Vagina (tissue), 2 donors: ENCODE measurements at places on chromosomes 3 and 15.

DNA sequence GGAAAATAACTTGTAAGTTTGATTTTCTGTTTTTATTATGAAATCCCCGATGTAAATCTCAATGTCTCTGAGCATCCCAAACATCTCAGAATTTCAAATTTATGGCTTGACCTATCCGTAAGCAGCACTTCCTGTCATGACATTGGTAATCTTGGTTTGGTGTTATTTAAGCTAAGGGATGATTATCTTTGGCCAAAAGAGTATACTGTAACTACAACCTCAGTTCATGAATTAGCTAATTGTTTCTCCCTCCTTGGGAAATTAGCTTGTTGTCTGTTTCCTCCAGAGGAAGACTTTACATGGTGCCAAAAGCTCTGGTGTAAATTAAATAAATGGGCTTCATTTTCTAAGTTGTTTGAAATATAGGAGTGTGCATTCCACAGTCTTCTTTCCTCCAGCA is 28.1 kb upstream of the SPRED1 start:
- DNase-seq: no peak

DNA sequence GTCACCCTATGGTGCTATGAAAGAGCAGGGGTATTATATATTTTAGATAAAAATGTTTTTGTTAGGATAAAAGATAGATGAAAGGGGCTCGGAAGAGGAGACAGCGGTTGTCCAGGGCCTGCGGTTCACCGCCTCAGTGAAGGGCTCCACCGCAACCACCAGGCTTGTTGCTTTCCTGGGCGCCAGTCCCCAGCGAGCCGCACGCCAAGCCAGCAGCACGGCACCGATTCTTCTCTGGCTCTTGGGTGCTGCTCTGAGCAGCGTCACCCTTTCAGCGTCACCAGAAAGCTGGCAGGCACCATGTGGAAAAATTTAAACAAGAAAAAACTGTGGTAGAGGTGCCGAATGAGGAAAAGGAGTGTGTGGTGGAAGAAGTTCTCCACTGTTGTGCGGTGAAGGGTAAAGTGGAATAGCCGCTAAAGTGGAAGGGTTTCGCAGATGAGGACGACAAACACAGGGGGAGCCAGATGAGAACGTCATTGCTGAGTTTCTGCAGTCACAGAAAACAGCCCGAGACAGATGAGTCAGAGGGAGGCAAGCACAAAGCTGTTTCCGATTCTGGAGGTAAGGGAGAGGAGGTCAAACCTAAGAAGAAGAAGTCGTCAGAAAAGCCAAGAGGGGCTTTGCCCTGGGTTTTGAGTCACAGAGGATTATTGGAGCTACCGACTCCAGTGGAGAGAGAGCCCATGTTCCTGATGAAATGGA is 569.2 kb downstream of the ZBBX start:
- no peak for DNase-seq

- DNase-seq: no peak
These were observed 272.9 kb upstream of the KCNMB2 start for GRCh38 chr3:178263236-178263916.

- DNase-seq: no peak
These were observed 51.3 kb upstream of the OSBPL11 start for GRCh38 chr3:125646581-125646980.

GRCh38 chr15:89329329-89330084 is 5.1 kb downstream of the POLG start:
- DNase-seq: no peak

DNA sequence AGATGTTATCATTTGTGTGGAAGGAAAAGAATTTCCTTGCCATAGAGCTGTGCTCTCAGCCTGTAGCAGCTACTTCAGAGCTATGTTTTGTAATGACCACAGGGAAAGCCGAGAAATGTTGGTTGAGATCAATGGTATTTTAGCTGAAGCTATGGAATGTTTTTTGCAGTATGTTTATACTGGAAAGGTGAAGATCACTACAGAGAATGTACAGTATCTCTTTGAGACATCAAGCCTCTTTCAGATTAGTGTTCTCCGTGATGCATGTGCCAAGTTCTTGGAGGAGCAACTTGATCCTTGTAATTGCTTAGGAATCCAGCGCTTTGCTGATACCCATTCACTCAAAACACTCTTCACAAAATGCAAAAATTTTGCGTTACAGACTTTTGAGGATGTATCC is 15.1 kb downstream of the KLHL24 start:
- DNase-seq: no peak

DNA sequence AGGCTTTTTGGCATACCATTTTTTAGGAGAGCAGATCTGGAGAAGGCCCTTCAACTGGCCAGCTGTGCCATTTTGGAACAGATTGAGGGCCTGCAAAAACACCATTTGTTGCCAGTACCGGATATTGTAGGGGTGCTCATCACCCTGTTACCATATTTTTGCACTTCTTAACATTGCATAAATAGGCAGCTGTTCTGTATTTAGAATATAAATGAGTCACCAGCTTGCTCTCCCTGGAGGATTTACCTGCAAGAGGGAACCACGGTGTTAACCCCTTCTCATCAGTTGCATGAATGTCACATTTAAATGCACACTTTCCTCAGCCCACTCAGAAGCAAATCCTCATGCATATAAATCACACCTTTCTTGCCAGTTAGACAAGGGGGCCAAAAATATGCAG is 435.6 kb downstream of the ROBO2 start:
- DNase-seq: no peak

GRCh38 chr3:11134794-11135193 is 19.5 kb upstream of the HRH1 start:
- DNase-seq: no peak

- no peak for DNase-seq
These were observed 25.9 kb upstream of the CXCR6 start for GRCh38 chr3:45917146-45917898.

DNA sequence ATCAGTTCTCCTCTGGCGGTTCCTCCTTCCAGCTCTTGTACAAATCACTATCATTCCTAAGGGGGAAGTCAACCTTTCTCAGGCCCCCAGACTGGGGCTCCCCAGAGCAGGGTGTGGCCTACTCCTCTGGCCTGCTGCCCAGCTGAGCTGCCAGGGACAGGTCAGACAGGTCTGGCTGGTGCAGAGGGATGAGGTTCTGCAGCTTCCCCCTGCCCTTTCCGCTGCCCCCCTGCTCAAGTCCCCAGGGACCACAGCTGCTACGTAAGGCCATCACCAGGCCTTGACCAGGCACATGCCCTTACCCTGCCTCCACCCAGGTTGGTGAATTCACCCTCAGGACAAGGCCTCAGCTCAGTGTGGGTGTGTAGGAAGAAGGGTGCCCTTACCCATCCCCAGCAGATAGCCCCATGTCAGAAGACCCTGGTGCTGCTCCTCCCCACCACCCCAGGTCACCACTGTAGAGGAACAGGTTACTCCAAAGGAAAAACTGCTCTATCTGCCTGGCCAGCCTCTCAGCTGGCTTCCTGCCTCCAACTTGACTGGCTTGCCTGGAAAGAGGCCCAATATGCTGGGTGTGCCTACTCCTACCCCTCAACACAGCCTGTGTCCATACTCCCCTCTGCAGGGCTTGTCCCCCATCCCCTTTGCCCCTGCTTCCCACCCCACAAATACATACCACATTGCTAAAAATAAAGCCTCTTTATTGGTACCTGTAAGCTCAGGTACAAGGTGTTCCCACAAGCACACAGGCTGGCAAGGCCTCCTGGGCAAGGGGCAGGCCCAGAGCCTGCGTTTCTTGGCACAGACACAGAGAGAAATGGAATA is 12.0 kb downstream of the CSRNP1 start:
- DNase-seq: no peak
